ENCODE measurements at places on chromosomes 3 and 15.

DNA sequence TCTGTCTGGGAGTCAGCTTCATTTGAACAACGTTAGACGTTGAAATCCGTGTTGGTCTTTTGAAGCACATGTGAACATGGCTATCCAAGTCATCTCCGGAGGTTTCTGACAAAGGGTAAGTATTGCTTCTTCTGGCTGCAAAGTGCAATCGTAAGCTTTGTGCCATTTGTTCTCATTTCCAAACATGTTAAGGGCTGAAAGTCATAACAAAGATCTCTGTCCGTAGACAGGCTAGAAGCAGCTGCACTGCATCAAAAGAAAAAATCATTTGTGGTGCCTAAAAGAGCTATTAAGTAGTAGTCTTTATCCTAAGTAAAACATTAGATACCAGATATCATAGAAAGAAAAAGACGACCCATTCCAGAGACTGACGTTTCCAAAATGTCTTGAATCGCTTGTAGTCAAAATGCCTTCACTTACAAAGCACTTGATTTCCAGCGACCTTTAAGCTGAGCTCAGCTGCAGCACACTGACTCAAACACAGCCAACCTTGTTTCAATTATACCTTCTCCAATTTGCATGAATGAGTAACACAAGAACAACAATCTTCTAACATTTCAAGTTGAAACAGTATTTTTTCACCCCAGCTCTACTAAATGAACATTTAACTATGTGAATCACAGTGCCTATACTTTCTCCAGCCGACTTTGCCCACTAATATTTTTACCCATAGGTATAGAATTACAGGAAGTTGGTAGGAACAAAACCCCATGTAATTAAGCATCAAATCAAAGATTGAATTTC lies 76.6 kb downstream of the NEDD4 start:
- DNase-seq = no peak

- peak; percentile 16 for DNase-seq
These were observed 256.0 kb upstream of the STAC start for GRCh38 chr3:36124118-36124796.

DNA sequence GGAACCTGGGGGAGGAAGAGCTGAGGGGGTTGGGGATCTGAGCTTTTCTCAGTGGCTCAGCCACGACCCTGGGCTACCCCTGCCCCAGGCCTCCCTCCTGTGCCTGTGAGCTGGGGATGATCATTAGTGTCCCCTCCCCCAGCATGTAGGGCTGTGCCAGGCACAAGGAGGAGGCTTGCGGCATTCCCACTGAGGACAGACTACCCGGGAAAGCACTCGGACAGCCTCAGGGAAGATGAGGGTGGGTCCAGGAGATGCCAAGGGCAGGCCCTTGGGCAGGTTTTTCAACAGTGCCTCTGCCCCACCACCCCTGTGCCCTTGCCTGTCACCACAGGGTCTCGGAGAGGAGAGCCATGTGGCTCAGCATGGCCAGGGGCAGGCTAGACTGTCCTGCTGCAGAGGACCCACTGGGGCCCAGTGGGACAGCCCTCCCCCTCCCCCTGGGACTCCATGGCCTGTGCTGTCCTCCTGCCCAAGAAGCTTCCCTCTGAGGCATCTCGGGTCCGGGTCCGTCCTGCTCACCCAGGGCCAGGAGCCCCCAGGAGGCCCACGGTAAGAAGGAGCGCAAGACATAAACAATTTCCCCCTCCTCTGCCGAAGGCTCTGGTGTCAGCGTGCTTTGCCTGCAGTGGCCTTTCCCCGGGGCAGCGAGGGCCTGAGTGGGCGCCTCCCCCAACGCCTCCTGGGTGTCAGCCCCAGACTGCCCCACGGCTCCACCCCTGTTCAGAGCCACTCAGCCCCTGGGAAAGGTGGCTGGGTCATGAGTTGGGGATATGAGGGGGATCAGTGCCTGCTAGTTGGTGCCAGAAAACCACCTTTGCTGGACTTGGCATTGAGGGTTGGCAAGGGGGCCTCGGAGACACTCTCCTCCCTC lies 192.5 kb downstream of the GOLGA6L6 start:
- DNase-seq = no peak

GRCh38 chr3:154144825-154145465 lies 23.8 kb downstream of the ARHGEF26 start:
- DNase-seq = no peak

DNA sequence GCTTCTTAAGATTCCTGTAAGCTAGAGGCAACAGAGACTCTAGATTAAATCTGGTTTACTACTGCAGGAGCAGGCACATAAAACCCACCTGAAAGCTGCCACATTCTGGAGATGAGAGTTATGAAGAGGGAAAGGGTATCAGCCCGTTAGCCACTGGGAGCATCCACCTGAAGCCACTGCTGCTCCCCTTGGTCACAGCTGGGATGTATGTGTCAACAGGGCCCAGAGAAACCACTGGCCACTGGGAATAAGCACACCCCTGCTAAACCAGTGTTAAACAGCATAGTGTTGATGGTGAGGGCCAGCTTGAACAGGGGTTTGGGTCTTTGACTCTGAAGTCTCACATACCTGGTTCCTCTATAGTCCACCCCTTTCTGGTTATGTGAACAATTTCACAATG lies 10.9 kb downstream of the SLCO2A1 start:
- DNase-seq = no peak

DNA sequence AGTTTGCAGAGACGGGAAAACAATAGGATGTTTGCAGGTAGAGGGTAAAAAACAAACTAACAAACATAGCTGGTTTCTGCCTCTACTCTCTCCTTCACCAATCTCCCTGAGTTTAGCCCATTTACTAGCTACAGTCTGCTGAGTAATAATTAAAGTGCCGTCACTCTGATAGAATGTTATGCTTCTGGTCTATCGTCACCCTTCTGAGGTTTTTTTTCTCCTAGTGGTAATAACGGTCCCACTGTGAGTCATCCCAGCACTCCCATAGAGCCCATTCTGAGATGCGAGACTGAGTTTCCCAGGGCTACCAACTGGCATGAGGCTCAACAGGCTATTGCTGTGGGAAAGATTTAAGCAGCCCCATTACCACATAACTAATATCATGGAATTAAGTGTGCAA lies 56.4 kb downstream of the PLAAT1 start:
- DNase-seq = no peak

Data from HS-5 (cell line).